Mesenteric fat pad (tissue), 1 donor: ENCODE measurements at places on chromosomes 6 and 20.

DNA sequence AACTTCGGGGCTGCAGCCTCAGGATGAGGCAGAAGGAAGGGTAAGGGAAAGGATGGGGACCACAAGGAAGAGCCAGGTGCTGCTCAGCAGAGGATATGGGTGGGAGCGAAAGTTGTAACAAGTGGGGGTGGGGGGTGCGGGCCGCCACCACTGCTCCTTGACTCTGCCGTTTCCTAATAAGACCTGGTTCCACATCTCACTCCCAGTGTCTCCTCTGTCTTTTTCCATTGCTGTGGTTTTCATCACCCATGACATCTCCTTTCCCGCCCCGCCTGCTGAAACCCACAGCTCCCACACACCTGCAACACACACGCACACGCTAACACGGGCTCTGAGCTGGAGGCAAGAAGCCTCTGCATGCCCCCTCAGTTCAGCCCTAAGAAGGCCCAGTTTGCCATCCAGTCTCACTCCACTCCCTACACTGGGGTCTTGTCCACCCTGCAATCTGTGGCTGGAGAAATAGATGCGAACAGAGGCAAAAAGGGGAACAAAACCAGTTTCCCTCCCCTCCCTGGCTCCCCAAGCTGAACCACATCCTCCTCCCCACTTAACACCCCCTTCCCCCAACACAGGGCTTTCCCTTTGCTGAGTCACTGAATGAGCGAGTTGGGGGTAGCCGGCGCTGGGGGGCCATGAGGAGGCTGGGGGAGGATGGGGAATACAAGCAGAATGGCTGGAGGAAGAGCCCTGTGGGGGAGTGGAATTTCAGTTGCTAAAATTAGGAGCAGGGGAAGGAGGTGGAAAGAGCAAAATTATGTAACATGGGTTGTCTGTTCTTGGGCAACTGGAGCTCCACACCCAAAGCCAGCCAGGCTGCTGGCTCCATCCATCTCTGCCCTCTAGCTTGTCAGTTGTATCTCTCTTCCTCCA is 11.5 kb downstream of the NFKBIL1 start:
- no peak for DNase-seq

- DNase-seq = no peak
Observed at GRCh38 chr6:12017263-12017662, 5.2 kb downstream of the HIVEP1 start.

GRCh38 chr6:137767911-137768690 is 99.0 kb upstream of the TNFAIP3 start:
- DNase-seq = no peak

- DNase-seq = no peak
Observed at GRCh38 chr6:12328701-12329100, 38.5 kb downstream of the EDN1 start.
